IMR-90 (cell line): ENCODE measurements at places on chromosomes 4 and X. TPM values are rescaled to one million over a fixed set of nuclear protein-coding genes. Genes with fewer than 3 reads are reported as not detected.

GRCh38 chr4:23774909-23775308, 114.9 kb downstream of the PPARGC1A start:
- no peak overlapping the region for H3K27ac ChIP-seq
- no peak overlapping the region for H3K4me3 ChIP-seq
- no peaks in the 10 kb centered on the region for H3K36me3 ChIP-seq
- H3K27me3 ChIP-seq, result peaks cover 2% of the 10 kb centered on the region; the same call in 1 of the 2 replicates

GRCh38 chrX:119693996-119694451, 1.1 kb upstream of the SEPTIN6 start:
- no peaks in the 10 kb centered on the region for H3K27me3 ChIP-seq
- H3K27ac ChIP-seq, result no peak overlapping the region
- peaks cover 3% of the 10 kb centered on the region; the same call in 1 of the 2 replicates for H3K4me1 ChIP-seq
- no peak for DNase-seq
- H3K4me3 ChIP-seq, result no peak overlapping the region

DNA sequence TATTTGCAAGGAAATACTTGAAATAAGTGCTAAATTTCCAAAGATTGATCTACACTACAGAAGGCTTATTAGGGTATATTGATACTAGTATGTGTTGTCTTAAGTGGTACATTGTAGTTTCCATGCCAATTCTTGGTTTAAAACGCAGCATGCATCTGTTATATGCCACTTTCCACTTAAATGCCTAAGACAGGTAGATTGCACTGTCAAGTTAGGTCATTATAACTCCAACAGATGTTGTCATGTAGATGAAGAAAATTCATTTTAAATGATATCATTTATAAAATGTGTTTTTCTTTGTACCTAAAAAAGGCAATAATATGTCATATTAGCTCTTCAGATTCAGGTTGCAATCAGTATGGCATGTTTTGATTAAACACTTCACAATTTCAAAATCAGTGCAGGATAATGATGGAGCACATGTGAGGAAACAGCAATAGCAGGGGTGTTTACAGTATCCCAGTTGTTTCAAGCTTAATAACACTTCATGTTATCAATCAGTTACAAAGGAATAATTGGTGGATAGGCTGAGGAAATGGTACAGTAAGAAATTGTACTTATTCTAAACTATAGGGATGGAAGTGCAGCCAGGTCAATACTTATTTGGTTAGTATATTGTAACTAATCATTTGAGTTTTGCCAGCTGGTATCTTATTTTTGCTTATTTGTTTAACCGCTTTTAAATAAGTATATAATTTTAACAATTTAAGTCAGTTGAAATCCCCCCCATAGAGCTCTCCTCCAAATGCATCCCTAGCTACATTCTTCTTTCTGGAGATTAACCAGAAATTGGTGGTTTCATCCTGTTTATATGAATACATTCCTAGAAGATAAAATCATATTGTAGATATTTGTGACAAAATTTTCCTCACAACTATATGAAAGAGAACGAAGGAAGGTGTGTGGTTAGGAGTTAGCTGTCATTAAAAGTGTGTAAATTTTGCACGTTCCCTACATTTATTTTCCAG, 454.4 kb upstream of the ATOH1 start:
- H3K4me3 ChIP-seq, result no peak overlapping the region
- peak; percentile 61 for DNase-seq
- no peaks in the 10 kb centered on the region for H3K36me3 ChIP-seq
- no peak overlapping the region for H3K27ac ChIP-seq

- no peak for DNase-seq
- H3K36me3 ChIP-seq, result no peaks in the 10 kb centered on the region
- H3K27ac ChIP-seq, result no peak overlapping the region
- no peak overlapping the region for H3K4me3 ChIP-seq
- no peaks in the 10 kb centered on the region for H3K27me3 ChIP-seq
Measured at GRCh38 chr4:69776696-69777095, 16.3 kb upstream of the SULT1B1 start.

GRCh38 chrX:15314472-15314871, 968 bp downstream of the ASB11 start:
- no peak overlapping the region for H3K4me3 ChIP-seq
- H3K27ac ChIP-seq, result no peak overlapping the region
- peaks cover 1% of the 10 kb centered on the region; the same call in 1 of the 2 replicates for H3K27me3 ChIP-seq
- no peaks in the 10 kb centered on the region for H3K4me1 ChIP-seq

The MTNR1A gene
- not detected in 2 replicates for polyA plus RNA-seq

The EPHA5 gene
- polyA plus RNA-seq, result 0.06 and 0.07 TPM in 2 replicates

The LIMCH1 gene
- 0.89 and 1.1 TPM in 2 replicates for polyA plus RNA-seq
